ENCODE measurements at places on chromosomes 12 and 14. TPM values are rescaled to one million over a fixed set of nuclear protein-coding genes. Genes with fewer than 3 reads are reported as not detected.

TAS2R7 gene
- not detected for total RNA-seq

ABCC9 gene
- total RNA-seq, result 10.7 TPM

SLC5A8 gene
- not detected for total RNA-seq

AQP6 gene
- total RNA-seq, result under 0.01 TPM

TCL1B gene
- not detected for total RNA-seq

DACT1 gene
- total RNA-seq, result 78.7 TPM

ZNF26 gene
- 8.2 TPM for total RNA-seq

SLCO1B1 gene
- total RNA-seq, result not detected

RDH12 gene
- total RNA-seq, result not detected

SMCO2 gene
- total RNA-seq, result 0.14 TPM

POU6F1 gene
- 1.1 TPM for total RNA-seq

COL2A1 gene
- total RNA-seq, result not detected

TAMALIN gene
- 6.5 TPM for total RNA-seq

LUM gene
- total RNA-seq, result 1,464 TPM

GUCY2C gene
- total RNA-seq, result not detected

PMEL gene
- total RNA-seq, result 0.28 TPM

SDS gene
- total RNA-seq, result not detected

CMA1 gene
- total RNA-seq, result not detected

GLT8D2 gene
- 75.8 TPM for total RNA-seq

CLECL1 gene
- total RNA-seq, result not detected

RNASE3 gene
- not detected for total RNA-seq

PROX2 gene
- total RNA-seq, result not detected

CNIH1 gene
- 172 TPM for total RNA-seq

TCTN1 gene
- 20.5 TPM for total RNA-seq

NTS gene
- total RNA-seq, result 6.0 TPM
